ENCODE measurements at places on chromosomes 1 and 21.

DNA sequence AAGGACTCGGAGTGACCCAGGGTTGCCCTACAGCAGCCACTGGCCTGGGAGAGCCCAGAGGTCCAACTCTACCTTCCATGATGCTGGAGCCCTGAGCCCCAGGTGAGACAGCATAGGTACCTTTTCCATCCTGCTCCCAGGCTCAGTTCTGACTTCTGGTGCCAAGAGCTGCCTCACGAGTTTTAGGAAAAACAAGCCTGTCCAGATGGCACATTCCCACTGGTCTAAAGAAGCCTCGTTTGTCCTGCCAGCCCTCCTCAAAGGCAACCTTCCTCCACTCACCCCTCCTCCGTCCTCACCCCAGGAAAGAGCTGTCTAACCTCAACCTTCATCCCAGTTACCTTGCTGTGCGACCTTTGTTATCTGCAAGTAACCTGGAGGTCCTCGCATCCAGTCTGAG is 53.5 kb upstream of the PRELP start:
- DNase-seq, result no peak

- no peak for DNase-seq
Measured at GRCh38 chr21:38402291-38402690, 96.0 kb downstream of the ERG start.

- no peak for DNase-seq
Measured at GRCh38 chr1:33391343-33392078, 39.4 kb downstream of the PHC2 start.

DNA sequence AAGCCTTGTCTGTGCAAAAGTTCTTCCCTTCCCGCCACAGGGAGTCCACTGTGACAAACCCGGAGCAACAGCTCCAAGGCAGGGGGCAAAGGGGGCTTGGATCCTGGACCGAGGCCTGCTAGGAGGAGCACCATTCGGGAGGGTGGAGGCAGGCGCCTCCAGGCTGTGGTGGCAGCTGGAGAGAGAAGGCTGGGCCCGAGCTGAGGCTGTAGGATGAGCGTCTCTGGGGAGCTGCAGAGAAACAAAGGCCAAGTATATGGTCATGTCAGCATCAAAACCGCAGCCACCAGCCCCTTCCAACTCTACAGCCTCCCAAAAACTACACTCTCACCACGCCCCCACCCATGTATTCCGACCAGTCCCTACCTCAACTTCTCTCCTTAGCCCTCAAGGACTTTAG is 579 bp downstream of the SH3BP5L start:
- DNase-seq, result no peak

DNA sequence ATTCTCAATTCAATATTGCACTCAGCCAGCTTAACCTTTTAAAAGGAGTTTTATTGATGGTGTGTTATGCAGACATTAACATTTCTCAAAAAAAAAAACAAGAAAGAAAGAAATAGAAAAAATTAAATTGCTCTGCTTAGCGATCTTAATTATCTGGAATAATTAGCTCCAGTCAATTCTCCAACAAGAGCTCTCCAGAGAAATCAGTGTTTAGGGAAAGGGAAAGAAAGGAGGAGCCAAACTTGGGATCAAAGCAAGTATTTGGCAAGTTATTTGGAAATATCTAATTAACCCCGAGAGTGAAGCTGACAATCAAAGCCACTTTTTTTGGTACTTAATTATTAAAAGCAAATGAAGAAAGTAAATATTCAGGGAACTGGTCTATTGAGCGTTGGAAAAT is 60.7 kb upstream of the CAMK1G start:
- DNase-seq, result no peak

DNA sequence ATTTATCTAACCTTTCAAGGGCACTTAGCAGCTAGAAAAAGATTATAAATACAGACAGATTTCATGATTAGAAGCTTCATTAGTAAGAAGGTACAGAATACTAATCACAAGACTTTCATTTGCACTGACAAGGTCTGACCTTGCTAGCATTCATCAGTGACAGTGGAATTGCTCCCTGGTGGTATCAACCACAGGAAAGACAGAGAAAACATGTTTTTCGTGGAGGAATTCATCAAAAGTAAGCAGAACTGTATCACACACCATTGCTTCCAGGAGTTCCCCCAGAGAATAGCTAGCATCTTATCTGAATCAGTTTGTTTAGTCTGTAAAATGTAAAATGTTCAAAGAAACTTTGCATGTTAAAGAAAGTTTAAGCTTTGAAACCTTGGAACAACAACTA is 20.6 kb upstream of the CRB1 start:
- no peak for DNase-seq

DNA sequence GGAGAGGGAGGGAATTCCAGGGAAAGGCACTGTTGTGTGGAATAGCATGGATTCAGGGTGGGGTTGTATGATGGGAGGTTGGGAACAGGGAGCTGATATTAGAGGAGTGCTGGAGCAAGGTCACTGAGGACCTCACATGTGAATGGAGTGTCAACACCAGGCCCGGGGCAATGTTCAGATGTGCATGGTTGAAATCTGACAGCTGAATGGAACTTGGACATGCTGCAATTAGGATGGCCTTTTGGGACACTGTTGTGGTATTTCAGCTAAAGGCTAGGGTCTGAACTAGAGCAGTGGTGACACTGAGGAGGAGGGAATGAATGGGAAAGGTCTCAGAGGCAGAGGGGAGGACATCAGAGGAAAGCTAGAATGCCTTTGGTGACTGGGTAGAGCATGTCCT is 25.0 kb downstream of the ZSCAN20 start:
- no peak for DNase-seq

GRCh38 chr1:114561333-114561732 is 20.1 kb downstream of the BCAS2 start:
- DNase-seq, result no peak

DNA sequence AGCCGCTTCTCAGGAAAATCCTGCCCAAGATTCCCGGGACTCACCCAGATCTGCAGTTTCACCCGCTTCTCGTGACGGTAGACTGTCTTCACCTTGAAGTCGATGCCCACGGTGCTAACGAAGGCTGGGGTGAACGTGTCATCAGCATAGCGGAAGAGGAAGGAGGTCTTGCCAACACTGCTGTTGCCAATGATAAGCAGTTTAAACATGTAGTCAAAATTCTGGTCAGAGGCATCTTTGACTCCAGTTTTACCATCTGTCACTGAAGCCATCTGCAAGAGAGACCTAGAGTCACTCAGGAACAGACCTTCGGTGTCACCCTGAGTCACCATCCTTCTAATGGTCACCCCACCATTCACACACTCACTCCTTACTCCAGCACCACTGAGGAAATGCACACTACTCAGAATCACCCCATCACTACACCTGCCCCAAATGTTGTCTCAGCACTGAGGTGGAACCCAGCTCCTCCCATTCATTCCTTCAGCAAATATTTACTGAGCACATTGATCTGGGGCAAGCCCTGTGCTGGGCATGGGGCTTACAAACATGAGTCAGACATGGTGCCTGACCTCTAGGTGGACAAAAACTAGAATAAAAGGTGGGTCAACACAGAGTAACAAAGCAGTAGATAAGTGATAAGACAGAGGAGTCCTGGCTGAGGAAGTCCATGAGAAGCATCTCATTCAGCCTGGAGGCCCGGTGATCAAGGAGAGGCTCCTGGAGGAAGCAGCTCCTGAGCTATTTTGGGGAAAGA is 13.5 kb downstream of the RAB3B start:
- DNase-seq, result no peak

DNA sequence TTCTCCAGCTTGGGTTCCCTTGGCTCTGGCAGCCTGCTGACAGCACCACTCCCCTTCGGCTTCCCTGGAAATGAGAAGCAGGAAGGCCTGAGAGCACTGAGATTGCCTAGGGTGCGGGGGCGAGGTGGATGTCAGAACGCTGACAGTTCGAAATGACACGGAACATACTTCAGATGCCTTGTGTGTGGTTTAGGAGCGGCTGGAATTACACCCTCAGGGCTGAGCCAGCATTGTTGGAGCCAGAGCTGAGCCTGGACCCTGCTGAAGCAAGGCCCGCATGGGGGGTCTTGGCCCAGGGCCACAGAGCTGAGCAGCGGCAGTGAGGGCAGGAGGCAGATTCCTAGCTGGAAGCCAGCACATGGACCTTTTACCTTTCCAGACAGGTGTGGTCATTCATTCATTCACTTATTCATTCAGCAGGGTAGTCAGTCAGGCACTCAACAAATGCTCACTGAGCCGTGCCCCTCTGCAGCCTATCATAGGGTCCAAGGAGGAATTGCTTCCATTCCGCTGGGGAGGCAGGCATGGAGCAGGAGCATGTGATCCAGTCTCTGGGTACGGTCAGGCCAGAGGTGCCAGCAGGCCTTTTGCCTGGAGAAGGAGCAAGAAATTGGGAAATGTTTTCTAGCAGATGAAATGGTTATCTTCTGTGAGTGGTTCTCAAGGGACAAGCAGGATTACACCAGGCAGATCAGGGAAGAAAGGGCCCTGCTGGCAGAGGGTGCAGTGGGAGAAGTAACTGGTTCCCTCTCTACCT is 6.6 kb upstream of the FOXE3 start:
- no peak for DNase-seq

GRCh38 chr21:20257052-20257740 is 741.0 kb upstream of the NCAM2 start:
- no peak for DNase-seq

GRCh38 chr1:244836135-244836521 is 670 bp downstream of the COX20 start:
- no peak for DNase-seq

DNA sequence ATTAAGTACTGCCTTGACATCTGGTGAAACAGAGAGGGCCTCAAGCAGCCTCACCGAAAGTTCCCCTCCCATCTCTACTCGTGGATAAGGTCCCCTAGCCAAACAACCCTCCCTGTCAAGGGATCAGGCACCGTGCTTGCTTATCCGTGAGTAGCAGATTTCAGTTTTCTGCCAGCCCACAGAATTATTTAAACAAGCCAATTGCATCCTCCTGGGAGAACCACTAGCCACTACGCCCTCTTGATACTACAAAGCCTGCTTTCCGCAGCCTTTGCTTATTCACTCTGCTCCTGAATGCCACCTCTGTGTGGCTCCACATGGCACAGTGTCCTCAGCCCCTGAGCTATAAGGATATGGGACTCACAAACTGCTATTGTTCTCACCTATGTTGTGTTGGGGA is 5.9 kb upstream of the TFF2 start:
- no peak for DNase-seq

GRCh38 chr1:225651376-225651871 is 1.5 kb downstream of the ENAH start:
- DNase-seq, result no peak

GRCh38 chr1:100219883-100220282 is 29.8 kb downstream of the DBT start:
- no peak for DNase-seq

DNA sequence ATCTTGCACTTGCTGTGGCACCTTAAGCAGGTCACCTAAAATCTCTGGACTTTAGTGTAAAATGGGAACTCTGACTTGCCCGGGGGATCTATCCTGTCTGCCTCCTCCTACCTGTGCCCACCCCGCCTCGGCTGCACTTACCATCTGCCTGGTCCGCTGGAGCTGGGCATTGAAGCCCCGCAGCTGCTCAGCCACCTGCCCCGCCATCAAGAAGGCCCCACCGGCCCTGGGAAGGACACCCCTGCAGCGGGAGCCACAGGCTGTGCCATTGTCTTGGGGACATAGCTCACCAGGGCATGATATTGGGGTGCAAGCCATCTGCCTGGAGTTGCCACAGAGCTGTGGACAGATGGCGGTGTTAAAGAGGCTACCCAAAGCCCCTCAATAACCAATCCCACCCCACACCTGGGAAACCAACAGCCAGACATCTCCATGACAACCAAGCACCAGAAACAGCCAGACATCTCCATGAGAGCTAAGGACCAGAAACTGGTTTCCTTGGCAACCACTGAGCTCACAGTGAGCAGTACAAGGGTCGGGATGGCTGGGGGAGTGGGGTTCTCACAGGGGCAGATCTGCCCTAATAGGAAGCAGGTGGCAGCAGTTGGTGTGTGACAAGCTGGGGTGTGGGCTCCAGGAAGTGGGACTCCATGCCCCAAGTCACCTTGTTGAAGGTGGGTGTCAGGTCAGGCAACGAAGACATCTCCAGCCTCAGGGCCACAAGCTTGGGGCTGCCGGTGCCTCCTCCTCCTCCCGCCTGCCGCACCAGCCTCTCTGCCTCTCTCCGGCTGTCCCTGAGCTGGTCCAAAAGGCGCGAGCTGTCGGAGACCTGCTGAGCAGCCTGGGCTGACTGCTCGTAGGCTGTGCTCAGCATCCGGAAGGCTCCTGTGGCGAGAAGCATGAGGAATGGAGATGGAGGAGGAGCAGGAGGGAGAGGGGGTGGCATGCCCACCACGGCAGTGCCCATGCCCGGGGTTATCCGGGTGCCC is 29.1 kb downstream of the LAMB3 start:
- DNase-seq, result no peak

- no peak for DNase-seq
Measured at GRCh38 chr1:53015508-53015860, 46.5 kb upstream of the PODN start.

DNA sequence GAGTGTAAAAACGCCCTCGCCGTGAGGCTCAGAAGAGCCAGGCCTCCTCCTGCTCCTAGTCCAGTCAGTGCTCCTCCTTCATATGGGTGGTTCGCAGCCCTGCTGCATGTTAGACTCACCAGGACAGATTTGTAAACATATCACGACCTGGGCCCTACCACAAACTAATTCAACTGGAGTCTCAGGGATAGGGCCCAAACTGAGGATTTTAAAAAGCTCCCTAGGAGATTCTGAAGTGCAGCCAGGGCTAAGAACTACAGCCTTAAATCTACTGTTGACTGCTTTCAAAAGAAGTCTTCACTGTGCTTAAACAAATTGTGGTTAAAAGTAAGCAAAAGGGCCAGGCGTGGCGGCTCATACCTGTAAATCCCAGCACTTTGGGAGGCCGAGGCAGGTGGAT is 57.0 kb downstream of the CAMTA1 start:
- DNase-seq, result no peak

DNA sequence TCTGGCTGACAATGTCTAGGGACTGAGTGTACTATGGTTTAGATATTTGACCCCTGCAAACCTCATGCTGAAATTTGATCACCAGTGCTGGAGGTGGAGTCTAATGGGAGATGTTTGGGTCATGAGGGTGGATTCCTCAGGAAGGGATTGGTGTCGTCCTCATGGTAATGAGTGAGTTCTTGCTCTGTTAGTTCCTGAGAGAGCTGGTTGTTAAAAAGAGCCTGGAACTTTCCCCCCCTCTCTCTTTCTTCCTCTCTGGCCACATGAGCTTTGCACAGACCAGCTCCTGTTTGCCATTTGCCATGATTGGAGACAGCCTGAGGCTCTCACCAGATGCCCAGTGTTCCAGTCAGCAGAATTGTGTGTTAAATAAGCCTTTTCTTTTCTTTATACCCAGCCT is 36.6 kb upstream of the CNIH3 start:
- DNase-seq, result no peak

- DNase-seq, result no peak
Measured at GRCh38 chr1:227808566-227808965, 6.9 kb upstream of the PRSS38 start.

GRCh38 chr1:106266786-106267185 is 789.7 kb upstream of the PRMT6 start:
- DNase-seq, result no peak

DNA sequence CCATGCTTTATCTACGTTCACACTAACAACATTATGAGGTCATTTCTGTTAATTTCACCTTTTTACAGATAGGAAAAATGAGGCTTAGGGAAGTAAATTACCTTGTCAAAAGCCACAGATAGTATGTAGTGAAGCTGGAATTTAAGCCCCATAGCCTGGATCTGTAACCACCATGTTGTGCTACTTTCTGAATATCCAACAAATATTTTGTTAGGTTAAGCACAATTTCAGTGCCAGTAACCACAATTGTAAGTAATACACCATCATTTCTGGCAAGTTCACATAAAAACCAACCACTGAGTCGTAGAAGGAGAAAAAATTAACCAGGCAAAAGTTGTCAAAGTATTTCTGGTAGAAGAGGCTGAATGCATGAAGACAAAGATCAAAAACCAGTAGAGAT is 593.1 kb upstream of the CAMK1G start:
- no peak for DNase-seq

Measured in hypothalamus (tissue), 51 donors.